ENCODE measurements at places on chromosomes 6 and 20.

- peak; percentile 96 for DNase-seq
Measured at GRCh38 chr6:53496797-53497375, 48.0 kb downstream of the GCLC start.

GRCh38 chr20:3922223-3922982 is 33.2 kb downstream of the PANK2 start:
- no peak for DNase-seq

DNA sequence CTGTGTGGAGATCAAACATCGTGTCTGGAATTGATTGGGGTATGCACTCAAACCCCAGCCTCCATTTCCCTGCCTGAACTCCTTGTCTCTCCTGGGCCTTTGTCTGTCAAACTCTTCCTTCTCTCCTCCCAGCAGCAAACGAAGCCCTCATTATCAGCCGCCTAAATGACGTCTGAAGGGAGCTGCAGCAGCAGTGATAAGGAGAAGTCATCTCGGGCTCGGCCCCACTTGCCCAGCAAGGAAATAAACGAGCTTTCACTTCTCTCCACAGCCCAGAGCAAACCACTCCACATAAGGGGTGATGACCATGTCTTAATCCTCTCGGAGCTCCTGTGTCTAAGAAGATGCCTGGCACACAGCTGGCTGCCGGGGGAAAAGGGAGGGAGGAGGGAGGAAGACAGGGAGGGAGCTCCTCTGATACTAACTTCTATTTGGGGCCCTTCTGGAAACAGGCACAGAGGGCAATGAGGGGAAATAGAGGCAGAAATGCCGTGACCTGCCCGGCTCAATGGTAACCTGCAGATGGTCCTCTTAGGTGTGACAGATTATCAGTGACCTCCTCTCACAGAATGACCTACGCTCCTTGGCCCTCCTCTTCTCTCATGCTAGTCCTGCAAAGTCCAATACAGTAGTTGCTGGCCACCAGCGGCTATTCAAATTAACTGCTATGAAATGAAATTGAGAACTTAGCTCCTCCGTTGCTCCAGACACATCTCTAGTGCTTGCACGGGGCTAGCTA is 100.4 kb downstream of the PXDC1 start:
- DNase-seq = no peak

GRCh38 chr6:169174516-169175359 is 78.9 kb downstream of the THBS2 start:
- DNase-seq = no peak

- peak; percentile 5 for DNase-seq
Measured at GRCh38 chr6:43180985-43181384, 1.0 kb upstream of the CUL9 start.
